ENCODE measurements at places on chromosomes 13 and 19.

- no peak for DNase-seq
Measured at GRCh38 chr19:50287331-50287730, 41.8 kb downstream of the KCNC3 start.

- no peak for DNase-seq
Measured at GRCh38 chr13:37586164-37586563, 12.4 kb downstream of the POSTN start.

- peak; percentile 60 for DNase-seq
Measured at GRCh38 chr19:5903056-5903623, 450 bp downstream of the NDUFA11 start.

- no peak for DNase-seq
Measured at GRCh38 chr19:35077411-35078223, 36.1 kb downstream of the HPN start.

DNA sequence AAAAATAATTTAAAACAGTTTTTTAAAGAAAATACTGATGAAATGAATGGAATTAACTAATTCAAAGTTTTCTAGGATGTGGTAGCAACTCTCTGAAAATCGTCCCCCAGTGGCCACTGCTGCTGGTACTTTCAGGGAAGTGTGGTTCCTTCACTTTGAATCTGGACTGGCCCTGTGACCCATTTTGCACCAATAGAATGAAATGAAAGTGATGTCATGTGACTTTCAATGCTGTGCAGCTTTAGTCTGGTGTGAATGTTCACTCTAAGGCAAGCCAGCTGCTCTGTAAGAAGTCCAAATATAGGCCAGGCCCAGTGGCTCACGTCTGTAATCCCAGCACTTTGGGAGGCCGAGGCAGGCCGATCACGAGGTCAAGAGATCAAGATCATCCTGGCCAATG is 26.4 kb upstream of the HNRNPA1L2 start:
- DNase-seq = peak; percentile 48

DNA sequence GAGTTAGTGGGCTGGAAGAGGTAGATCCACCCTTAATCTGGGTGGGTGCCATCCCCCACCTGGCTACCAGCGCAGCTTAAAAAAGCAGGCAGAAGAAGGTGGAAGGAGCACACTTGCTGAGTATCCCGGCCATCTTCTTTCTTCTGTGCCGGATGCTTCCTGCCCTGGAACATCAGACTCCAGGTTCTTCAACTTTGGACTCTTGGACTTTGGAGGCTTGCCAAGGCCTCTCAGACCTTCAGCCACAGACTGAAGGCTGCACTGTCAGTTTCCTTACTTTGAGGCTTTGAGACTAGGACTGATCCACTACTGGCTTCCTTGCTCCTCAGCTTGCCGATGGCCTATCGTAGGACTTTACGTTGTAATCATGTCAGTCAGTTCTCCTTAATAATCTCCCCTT is 127.6 kb upstream of the GPC6 start:
- no peak for DNase-seq

DNA sequence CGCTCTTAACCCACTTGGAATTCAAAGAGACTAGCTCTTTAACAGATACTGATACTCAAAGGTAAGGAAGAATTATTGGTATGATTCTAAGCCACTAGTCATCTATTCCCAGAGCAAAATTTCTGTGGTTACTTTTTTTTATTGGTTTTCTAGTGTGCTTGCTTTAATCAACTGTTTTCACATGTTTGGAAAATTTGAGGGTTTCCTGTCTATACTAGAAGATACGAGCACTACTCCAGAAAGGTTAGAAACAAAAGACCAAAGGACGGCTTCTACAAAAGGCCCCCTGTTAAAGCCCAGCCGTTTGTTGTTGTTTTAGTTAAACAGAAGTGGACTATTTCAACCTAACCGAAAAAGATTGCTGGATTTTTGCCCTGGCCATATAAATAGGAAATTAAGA is 18.5 kb upstream of the LPAR6 start:
- peak; percentile 82 for DNase-seq

DNA sequence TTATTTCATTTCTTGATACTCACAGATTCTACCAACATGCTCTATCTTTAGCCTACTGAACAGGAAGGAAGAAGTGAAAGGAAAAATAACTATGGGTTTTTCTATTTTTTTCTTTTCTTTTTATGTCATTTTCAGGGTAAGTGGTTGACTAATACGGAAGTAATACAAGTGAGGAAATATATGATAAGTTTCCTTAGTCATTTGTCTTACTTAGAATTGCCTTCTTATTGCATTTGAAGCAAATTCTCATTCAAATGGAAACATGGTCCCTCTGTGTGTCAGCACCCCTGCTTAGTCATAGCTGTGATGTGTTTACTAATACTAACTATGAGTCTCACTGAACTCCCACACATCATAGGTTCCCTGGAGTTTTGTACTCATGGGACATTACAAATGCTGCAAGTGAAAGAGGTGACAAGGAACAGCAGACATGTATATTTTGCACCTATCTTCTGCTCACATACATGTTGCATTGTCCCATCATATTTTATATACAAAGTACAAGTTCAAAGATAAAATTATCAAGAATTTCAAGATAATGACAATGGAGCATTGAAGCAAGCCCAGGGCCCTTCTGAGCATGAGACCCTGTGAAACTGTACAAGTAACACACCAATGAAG is 60.1 kb downstream of the DCT start:
- DNase-seq = peak; percentile 41

DNA sequence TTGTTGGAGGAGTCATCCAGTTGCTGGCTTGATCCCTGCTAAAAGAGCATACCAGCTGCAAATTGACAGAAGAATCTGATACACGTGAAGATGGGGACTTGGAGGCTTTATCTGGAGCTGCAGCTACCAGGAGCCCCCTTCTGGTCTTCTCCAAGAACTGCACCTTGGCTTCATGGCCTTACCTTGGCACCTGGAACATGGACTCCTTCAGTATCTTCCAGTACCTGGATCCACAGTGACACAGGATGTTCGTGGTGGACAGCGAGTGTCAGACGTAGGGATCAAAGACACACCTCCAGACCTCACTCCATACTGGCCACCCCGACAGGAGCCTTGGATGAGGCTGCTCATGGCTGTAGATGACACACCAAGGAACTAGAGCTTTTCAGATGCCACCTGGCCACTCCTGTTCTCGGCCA is 9.9 kb upstream of the ACSBG2 start:
- peak; percentile 91 for DNase-seq

- no peak for DNase-seq
Measured at GRCh38 chr13:51137250-51137649, 26.2 kb upstream of the C13orf42 start.

DNA sequence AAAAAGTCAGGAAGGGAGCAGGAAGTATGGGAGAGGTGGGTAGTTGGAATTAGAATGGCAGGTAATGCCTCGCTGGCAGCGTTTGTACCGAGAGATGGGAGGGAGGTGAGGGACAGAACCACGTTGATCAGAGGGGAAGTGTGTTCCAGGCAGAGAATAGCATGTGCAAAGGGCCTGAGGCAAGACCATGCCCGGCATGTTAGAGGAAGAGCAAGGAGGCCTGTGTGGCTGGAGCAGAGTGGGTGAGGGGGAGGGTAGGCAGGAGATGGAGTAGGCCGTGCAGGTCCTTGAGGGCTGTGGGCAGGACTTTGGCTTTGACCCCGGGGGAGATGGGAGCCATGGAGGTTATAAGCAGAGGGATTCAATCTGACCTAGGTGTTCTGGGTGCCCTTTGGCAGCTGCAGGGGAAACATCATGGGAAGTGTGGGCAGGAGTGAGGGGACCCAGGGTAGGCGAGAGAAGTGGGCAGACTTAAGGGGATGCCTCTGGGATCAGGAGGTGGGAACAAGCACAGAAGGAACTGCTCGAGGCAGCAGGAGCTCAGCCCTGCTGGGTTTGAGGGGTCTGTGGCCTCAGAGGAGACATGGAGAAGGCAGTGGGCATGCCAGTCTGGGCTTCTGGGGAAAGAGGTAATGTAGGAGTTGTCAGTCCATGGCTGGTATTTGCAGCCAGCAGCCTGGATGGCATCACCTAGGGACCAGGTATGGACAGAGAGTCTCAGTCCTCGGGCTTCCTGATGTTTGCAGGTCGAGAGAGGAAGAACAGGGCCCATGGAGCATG is 48.8 kb downstream of the CD320 start:
- DNase-seq = no peak

- peak; percentile 96 for DNase-seq
Measured at GRCh38 chr19:13117772-13118423, at the start of gene NACC1. Gene NACC1 (plus strand): TSS chr19:13118264. CDS start chr19:13135208, 16,944 bp downstream.

- DNase-seq = peak; percentile 77
Measured at GRCh38 chr19:30227661-30228112, 144.5 kb upstream of the ZNF536 start.

- DNase-seq = no peak
Measured at GRCh38 chr13:108834193-108834592, 204.8 kb downstream of the MYO16 start.

DNA sequence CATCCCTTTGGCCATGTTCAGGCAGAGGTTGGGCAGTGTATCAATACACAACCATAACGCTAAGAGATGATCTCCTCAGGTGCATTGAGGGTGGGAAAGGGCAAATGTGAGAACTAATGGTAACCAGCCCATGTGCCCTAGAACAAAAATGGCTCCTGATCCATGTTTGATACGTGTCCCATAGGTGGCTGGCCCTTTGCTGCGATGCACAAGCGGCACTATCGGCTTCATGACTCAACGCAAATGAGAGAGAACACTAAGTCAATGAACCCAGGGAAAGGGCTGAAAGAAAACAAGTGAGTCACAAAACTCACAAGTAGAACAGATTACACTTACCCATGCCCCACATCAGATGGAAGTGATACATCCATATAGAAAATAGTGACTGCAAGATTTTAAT is 201.7 kb downstream of the ABCC4 start:
- no peak for DNase-seq
